ENCODE measurements at places on chromosomes 16 and 17. TPM values are rescaled to one million over a fixed set of nuclear protein-coding genes. Genes with fewer than 3 reads are reported as not detected.

Gene TBC1D3
- total RNA-seq: not detected

Gene RND2
- 0.35 TPM for total RNA-seq

Gene CTRB1
- 3.4 TPM for total RNA-seq

Gene SLC12A3
- total RNA-seq: not detected

Gene SLC9A5
- total RNA-seq: 0.94 TPM

Gene CCL3
- total RNA-seq: 1.5 TPM

Gene C17orf78
- total RNA-seq: not detected

Gene MMP2
- 204 TPM for total RNA-seq

Gene EPOP
- 1.2 TPM for total RNA-seq

Gene CBX8
- 5.3 TPM for total RNA-seq

GRCh38 chr16:85250147-85250463 is 137.8 kb upstream of the CIBAR2 start:
- no peak for DNase-seq

DNA sequence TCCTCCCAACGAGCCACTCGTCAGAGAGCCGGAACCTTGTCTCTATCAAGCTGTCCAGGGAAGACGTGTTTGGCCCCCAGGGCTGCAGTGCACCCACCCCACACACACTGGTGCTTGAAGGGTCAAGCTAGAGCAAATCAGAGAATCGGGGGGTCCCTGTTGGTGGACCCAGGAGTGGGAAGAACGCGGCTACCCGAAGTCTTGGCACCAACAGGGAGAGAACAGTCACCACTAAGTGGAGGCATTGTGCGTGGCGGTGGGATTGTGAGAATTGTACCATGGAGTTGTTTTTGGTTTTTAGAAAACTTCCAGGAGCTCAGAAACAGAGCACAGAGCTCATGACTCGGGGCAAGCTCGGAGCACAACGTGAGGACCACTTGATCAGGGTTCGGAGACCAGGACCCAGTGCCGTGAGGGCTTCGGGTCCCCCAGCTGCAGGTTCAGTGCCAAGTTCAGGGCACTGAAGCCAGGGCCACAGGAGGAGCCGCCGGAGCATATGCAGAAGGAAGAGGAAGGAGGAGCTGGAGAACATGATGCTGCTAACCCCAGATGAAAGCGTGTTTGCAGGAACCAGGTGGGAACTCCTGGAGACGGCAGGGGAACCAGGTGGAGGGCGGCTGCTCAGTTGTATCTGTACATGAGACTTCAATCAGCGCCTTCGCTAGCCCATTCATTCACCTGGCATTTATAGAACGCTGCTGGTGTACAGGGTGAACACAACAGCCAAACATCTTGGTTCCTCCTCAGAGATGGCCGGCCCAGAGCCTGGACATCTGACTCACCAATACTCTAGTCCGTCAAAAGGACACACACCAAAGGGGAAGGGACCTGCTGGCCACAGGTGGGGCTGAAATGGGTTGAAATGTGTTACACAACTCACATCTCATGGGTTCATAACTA is 42.8 kb downstream of the METRNL start:
- DNase-seq: no peak

GRCh38 chr17:12673788-12674187 is 8.1 kb downstream of the MYOCD start:
- DNase-seq: no peak

GRCh38 chr17:57585341-57586195 is 159.5 kb downstream of the CCDC182 start:
- no peak for DNase-seq

- peak; percentile 64 for DNase-seq
Measured at GRCh38 chr17:41329279-41329948, 13.9 kb upstream of the KRTAP17-1 start.

DNA sequence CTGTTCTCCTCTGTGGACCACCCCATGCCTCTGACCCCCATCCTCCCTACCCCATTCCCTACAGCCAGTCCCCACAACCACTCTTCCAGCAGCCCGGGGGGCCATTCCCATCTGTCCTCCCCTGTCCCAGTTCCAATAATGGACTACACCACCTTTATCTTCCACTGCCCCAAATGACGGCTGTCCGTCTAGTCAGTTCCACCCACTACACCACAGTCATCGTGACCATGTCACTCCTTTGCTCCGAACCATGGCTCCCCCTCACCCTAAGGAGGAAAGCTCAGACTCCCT is 15.3 kb downstream of the PDP2 start:
- no peak for DNase-seq

- no peak for DNase-seq
Measured at GRCh38 chr17:35627417-35627816, 40.3 kb downstream of the AP2B1 start.

- no peak for DNase-seq
Measured at GRCh38 chr16:88999457-89000206, 22.6 kb upstream of the CBFA2T3 start.

- no peak for DNase-seq
Measured at GRCh38 chr17:82639628-82640027, 8.6 kb downstream of the WDR45B start.

DNA sequence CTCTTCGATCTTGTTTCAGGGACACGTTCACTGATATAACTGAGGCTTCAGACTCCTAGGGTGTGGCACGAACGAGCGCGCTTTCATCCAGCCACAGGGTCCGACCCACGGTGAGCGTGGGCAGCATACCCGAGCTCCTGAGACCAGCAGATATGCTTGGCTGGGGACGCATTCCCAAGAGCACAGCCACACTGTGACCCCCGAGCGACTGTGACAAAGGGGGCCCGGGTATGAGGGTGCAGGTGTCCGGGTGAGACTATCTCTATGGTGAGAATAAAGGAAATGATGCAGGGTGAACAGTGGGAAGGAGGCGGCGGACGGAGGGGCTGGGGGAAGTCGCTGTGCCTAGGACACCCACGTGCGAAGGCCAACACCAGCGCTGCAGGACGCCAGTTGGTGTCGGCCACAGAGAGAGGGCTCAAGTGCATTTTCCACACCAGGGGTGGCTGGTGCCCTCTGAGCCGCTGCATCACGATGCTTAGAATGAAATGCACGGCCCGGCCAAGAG is 17.6 kb downstream of the RPH3AL start:
- no peak for DNase-seq

DNA sequence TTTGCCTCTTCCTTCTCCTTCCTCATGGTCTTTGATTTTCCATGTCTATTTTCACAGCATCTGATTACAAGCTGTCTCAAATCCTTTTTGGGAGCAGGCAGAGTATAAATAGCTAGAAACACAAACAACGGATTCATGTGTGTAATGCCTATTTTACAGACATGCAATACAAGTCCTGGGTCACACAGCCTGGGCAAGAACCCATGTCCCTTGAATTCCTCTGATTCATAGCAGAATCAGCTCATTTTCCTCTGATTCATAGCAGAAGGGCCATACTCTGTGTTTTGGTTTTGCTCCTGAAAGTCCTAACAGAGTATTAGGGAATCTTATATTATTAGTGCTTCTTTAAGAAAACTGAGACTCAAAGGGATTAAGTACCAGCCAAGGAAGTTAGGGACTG is 71.3 kb downstream of the IRX5 start:
- peak; percentile 18 for DNase-seq

- no peak for DNase-seq
Measured at GRCh38 chr17:66950325-66950724, 14.2 kb upstream of the CACNG4 start.

- no peak for DNase-seq
Measured at GRCh38 chr16:78211020-78211599, 111.7 kb downstream of the WWOX start.

DNA sequence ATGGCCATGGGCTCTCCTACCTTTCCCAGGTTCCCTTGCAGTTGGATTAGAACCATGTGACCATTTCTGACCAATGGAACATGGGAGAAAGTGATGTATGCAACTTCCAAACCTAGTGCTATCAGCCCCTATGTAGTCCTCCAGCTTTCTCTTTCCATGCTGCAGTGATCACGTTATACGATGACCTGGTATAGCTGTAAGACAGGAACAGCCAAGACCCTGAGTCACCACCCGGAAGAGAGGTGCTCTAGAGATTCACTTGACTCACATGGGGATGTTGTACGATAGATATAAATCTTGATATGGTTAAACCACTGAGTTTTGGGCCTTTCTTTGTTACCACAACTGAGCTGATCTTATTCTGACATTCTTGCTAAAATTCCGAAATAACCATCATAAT is 65.1 kb downstream of the NOG start:
- DNase-seq: no peak

- DNase-seq: no peak
Measured at GRCh38 chr16:56549161-56549560, 15.7 kb upstream of the MT4 start.

- DNase-seq: no peak
Measured at GRCh38 chr16:65808790-65809189, 557.7 kb upstream of the CDH5 start.

DNA sequence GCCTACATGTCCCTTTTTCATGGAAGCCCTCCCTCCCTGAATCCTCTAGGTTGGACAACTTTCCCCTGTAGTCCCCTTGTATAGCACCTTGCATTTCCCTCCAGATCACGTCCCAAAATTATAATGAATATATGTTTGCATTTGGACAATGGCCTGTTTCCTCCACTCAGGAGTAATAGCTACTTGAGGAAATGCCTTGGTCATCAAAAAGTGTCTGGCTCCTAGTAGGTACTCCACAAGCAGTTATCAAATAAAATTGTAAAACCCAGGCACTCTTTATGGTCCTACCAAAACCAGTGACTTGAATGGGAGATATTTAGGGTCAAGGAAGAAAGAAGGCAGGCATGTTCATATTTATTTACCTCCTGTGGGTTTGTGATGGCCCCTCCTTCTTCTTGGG is 59.6 kb downstream of the RBFOX1 start:
- no peak for DNase-seq

GRCh38 chr17:58517928-58518609 is 3.6 kb upstream of the MTMR4 start:
- DNase-seq: peak; percentile 100

DNA sequence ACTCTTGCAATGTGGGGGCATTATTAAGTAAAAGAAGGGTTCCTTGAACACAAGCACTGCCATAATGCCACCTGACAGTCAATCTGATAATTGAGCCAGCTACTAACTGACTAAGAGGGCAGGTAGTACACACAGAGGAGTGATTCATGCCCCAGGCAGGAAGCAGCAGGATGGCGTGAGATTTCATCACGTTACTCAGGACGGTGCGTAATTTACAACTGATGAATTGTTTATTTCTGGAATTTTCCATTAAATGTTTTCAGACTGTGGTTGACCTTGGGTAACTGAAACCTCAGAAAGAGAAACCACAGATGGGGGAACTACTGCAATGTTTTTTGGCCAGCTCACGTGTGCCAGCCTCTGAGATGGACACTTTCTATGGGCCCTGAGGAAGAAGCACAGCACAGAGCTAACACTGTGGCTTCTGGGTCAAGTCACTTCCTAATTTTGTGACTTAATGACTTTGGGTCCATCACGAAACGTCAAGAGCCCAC is 46.7 kb downstream of the C17orf67 start:
- peak; percentile 96 for DNase-seq

- DNase-seq: no peak
Measured at GRCh38 chr17:51734462-51734861, 424.1 kb downstream of the CA10 start.

DNA sequence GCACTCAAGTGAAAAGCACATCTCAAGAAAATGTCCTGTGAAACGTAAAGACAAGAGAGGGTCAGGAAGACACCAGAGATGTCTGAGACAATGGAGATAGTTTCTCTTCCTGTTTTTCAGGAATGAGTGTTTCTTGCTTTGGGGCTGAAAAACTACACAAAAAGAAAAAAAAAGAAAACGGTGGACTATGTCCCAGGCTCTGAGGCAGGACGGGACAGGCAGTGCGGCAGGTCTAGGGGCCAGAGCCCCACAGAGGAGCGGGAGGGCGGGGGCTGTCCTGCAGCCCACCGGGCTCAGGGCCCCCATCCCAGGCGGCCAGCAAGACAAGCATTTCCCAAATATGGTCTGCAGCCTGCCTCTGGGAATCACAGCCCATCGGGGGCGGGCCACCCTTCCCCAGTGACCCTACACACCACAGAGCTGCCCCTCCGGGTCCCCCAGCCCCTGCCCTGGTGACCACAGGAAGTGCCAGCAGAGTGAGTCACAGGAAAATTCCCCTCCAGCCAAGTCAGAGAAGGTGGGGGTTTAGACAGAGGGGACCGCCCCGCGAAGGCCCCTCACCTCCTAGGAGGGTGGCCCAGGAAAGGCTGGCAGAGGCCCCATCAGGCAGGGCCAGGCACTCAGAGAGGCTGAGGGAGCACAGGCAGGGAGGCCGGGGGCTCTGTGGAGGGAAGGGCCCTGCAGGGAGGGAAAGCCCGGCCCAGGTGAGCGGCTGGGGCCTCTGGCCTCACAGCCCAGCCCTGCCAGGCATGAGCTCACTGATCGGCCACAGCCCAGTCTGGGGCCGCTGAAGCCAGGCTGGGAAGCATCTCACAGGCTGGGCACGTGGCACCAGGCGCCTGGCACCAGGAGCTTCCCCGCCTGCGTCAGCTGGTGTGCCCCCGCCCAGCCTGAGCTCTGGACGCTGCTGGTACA is 6.3 kb downstream of the BCAR1 start:
- DNase-seq: peak; percentile 98

- DNase-seq: no peak
Measured at GRCh38 chr17:78438271-78438691, 59.8 kb downstream of the PGS1 start.
